ENCODE measurements at places on chromosomes 4 and X.

DNA sequence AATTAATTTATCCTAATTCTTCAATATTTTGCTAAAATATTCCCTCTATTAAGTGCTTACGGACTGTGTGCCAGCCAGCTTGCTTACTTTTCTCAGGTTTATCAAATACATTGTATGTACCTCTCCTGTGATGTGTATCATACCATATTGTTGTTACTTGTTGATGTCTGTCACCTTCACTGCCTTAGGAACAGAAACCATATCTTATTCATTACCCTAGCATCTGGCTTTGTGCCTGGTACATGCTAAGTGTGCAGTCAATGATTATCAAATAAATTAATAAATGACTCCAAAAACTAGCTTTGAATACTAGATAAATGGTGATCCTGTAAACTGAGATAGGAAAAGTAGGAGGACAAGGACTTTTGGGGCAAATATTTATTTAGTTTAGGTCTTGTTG lies 6.9 kb downstream of the CLCN3 start:
- DNase-seq = no peak

DNA sequence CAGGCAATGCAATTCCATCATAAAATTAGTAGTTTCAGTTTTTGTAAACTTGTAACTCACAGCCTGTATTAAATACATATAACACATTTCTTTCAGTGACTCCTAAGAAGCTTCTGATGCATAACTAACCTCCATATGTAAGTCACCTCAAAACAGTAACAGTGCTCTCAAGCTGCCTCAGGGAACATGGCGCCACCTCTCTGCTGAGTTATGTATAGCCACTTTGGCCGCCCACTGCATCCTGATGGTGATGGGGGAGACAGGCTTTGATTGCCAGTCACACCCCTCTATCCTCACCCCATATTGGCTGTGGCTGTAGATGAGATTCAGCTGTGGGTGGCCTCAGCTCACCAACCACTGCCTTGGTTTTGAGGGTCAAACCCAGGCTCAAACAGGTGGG lies 54.3 kb downstream of the LRBA start:
- DNase-seq = no peak

GRCh38 chr4:59727745-59728144 lies 1472.4 kb upstream of the ADGRL3 start:
- no peak for DNase-seq

DNA sequence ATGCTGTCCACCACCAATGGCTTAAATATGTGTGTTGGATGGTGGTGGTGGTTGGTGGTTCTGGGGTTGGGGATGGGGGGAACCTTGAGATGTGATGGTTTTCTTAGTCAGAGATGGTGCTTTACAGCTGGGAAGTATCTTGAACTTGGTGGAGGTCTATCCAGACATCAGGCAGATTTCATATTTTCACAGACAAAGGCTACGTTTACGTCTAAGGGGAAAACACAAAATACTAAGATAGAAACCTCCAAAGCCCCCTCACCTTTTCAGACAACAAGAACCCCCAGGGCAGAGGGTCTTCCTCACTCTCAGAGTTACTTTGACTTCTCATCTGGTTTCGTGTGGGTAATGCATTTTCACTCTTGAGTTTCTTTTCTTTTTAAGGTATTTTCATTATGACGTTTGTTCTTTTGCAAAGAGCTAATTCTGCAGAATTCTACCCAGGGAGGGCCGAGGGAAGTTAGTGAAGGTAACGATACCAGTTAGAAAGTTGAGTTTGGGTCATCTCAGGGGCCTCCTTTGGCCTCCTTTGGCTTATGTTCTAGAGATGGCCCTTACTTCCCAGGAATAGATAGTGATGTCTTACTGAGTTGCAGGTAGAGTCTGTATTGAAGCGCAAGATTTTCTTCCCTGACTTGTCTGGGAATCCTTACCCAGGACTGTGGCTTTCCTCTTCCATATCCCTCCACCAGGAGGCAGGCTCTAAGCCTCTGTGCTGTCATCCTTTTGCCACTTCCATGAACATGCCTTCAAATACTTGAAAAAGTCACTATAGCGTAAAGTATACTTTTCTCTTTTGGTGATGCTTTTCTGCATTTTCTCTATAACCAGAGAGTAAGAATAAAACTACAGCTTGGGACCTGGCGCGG lies 31.9 kb downstream of the RHOH start:
- DNase-seq = no peak

- DNase-seq = no peak
Measured at GRCh38 chr4:78310007-78310739, 241.4 kb upstream of the ANXA3 start.

- peak; percentile 63 for DNase-seq
Measured at GRCh38 chrX:129679901-129680300, 25.1 kb upstream of the APLN start.

- DNase-seq = no peak
Measured at GRCh38 chr4:67288964-67289363, 256.3 kb downstream of the CENPC start.

GRCh38 chr4:173227756-173228155 lies 59.1 kb downstream of the GALNT7 start:
- no peak for DNase-seq

- no peak for DNase-seq
Measured at GRCh38 chr4:83658806-83659205, 122.9 kb downstream of the GPAT3 start.

- DNase-seq = no peak
Measured at GRCh38 chrX:31355206-31355955, 283.5 kb upstream of the FTHL17 start.

DNA sequence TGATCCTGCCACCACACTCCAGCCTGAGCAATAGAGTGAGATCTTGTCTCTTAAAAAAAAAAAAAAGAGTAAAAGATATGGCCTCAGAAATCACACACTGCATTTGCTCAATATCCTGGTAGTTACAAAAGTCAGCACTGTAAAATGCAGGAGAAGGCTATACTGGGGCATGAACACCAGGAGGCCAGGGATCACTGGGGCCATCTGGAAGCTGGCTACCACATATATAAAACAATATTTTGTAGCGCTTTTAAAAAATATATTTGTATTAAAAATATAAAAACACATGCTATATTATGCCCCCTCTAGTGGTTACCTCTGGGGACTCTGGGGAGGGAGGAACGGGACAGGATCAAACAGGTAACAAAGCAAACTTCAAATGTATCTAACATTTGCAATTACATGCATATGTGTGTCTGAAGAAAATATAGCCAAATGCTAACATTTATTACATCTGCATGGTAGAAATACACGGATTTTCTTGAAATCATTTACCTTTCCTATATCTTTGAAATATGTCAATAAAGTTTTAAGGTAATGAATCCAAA lies 4.0 kb downstream of the C4orf46 start:
- DNase-seq = no peak

DNA sequence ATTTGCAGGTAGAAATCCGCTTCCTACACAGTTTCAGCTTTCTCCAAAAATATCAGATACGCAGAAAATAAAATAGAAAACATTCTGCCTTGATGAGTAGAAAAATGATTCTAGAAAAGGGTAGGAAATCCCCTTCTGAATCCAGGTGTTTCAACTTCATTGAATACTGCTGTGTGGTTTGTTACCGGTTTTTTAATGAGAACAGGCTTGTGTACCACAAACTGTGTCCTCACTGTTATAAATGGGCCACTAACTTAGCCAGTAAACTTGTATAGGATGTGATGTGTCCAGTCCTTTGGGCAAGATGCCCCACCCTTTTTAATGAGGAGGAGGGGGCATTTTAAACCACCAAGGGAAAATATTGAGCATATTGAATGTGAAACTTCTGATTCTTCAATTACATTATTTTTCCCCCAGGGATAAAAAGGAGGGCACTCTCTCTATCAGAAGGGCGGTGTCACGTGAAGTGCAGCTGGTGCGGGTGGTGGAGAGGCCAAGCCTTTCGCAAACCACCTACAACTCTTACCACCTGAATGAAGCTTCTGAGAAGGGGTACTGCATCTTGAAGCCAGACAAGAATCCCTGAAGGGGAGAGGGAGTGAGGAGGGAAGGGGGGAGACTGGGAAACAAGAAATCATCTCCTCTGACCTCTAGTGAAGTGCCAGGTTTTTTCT lies 4.5 kb downstream of the CXXC4 start:
- peak; percentile 28 for DNase-seq

GRCh38 chr4:24770032-24770584 lies 25.3 kb upstream of the SOD3 start:
- no peak for DNase-seq

DNA sequence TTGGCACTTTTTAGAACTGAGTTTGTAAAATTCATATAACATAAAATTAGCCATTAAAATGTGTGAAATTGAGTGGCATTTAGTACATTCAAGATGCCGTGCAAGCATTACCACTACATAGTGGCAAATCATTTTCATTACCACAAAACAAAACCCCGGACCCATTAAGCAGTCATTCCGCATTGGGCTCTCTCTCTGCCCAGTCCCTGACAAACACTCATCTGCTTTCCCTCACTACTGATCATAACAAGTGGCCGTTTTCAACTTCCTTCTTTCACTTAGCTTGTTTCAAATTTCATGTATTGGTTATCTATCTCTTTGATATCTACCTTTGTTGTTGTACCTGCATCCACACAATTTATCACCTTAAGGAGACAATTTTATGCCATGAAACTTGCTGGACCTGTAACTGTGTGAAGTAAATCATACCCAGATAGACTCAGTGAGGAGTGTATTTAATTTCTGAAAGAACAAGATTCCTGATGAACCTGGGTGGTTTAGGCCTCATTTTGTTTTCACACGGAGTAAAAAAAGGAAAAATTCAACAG lies 202.1 kb downstream of the OR13H1 start:
- DNase-seq = peak; percentile 42

DNA sequence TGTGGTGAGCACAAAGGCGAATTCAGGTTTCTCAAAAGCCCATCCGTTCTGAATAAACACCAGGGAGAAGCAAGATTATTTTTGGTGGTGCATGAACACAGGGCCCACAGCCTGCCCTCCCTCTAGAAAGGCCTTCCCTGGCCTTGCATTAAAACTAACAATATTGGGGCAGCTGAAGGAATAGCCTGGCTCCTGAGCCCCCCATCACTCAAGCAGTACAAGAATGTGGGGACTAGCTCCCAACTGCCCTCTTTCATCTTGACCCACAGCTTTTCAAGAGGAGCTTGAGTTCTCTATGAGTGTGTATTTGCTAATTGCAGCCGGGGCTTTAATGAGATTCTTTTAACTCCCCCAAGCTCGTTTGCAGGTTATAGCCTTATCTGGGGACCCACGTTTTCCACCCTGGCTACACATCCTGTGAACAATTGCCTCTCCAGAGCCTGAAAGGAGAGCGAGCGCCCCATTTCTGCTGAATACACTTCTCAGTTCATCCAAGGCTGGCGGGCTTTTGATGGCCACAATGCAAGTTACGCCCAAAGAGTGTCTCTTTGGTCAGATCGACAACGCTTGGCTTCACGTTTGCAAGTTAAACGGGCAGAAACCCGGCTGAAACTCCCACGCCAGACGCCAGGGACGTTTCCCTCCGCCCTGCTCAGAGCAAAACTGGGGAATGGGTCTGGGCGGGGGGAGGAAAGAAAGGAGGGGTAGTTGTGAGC lies 4.7 kb upstream of the GSX2 start:
- DNase-seq = no peak

- no peak for DNase-seq
Measured at GRCh38 chr4:52946855-52947254, 84.7 kb downstream of the RASL11B start.

DNA sequence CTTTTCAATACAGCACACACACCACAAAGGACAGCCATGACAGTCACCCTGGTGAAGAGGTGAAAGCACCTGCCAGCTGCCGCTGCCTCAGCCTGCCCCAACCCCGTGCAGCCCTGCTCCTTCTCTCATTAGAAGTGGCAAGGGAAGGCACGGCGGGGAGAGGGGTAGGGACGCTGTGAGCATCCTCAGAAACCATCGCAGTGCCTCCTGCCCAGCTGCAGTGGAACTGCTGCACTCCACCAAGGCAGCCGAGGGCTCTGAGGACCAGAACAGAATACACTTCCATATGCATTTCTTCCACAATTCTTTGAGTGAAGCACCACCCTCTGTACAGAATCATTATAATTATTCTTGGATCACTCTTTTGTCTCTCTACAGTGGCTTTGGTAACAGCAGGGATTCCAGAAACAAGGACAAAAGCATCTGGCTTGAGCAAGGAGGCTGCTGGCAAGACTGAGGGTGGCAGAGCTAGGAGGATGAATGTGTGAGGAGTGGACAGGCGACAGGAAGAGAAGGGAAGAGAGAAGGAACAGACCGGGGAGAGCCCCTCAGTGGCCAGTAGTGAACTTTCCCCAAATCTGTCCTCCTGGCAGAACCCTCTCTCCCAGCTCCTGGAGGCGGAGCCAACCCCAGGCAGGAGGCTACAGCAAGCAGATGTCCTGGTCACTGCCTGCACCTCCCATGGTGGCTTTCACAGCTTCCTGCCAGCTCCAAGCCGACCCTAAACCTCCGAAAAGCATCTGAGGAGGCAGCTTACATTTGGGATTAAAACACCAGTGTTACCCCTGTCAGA lies 73.2 kb downstream of the MTNR1A start:
- DNase-seq = no peak

- DNase-seq = peak; percentile 36
Measured at GRCh38 chrX:46649421-46650260, 76.1 kb downstream of the CHST7 start.

GRCh38 chr4:48195853-48196252 lies 61.8 kb upstream of the TXK start:
- DNase-seq = no peak

DNA sequence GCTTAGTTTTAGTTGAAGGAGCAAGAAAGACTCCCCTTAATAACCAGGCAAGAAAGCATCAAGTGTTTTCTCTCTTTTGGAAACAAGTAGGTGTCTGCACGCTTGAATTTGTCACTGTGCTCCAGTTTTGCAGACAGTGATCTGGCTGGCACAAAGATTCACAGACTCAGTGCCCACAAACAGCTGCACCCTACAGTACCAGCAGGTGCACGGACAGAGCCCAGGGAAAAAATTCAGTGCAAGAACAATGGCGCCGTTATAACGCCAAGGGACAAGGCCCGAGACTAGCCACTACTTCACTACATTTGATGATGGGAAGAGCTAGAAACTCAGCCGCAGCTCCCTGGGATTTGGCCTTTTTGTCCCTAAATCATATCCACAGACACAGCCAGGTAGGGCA lies 56.0 kb downstream of the ZNF827 start:
- peak; percentile 44 for DNase-seq

DNA sequence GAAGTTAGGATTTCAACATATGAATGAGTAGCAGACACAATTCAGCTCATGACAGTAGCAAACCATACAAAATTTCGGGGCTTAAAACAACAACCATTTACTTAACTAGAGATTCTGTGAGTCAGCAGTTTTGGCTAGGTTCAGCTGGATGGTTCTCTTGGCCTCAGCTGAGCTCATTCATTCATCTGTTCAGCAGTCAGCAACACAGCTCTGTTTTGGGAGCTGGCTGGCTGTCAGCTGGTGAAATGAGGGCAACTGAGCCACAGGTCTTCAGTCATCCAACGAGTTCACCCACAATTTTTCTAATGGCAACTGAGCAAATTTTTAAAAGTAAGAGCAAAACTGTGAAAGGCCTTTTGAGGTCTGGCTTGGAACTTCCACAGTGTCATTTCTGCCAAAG lies 2005.1 kb upstream of the AGA start:
- no peak for DNase-seq

All from NCI-H1105 treated with DMSO at 0.1 percent for 48 hours (cell line).